ENCODE measurements at places on chromosomes 7 and 10.

- no peak for DNase-seq
Observed at GRCh38 chr7:90961037-90961725, 303.1 kb upstream of the FZD1 start.

DNA sequence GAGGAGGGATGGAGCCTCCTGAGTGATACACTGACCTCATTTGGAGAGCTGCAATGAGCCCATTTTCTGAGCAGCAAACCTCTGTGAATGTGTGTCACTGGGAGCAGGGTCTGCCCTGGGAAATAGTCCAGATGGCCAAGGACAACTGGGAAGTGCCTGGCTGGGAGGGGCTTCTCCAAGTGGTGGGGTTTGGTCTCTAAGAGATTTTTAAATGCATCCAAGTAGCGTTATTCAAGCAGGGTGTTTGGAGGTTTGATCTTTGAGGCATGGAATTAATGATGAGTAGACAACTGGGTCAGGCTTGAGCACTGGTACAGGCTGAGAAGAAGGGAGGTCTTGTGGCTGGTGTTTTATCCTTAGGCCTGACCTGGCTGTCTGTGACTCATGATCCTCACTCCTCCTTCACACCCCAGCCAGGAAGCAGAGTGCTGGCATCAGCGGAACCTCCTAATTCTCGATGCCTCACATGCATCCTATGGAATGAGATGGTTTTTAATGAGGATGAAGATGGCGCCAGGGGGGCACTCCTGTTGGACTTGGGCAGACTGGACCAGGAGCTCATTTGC lies 3.3 kb downstream of the GOLGA7B start:
- no peak for DNase-seq

- DNase-seq = no peak
Observed at GRCh38 chr10:788796-789748, 99.6 kb upstream of the DIP2C start.

GRCh38 chr7:127619681-127620405 lies 1.9 kb upstream of the PAX4 start:
- no peak for DNase-seq

DNA sequence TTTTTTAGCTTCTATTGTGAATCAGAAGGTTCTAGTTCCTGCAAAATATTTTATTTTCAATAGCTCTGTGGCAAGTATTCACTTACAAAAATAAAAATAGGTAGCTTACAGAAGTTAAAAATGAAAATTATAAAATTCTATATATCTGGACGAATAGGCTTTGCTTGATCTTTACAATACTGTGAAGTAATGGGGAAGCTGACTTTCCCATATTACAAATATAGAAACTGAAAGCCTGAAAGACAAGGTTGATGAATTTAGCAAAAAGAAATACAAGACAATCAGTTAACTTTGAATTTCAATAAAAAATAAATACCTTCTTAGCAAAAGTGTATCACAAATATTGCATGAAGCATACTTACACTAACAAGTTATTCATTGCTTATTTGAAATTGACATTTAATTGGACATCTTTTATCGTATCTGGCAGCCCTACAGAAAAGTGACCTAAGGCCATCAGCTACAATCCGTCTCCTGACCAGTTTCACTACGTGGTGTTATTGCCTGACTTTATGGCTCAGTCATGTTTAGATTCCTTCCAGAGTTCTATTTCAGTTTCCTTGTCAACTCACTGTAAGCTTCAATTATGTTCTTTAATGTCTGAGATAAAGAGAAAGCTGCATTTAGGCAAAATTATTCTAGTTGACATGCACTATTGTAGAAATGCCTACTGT lies 310.5 kb upstream of the HGF start:
- DNase-seq = no peak

DNA sequence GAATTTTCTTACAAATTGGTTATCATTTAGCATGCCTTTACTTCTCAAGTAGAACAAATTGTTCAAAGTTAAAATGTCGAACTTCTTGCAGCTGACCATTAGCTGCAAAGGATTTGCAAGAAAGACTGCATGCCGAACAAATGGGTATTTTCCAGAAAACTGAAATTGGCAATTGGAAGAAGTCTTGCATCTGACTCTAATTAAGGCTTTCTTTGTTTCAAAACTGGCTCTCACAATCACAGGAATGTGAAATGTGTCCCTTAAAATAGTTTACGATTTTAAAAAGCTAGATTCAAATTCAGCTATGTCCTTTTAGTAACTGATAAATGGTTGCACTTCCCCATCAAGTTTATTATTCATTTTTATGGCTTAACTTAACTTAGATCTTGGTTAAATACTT lies 207.9 kb downstream of the ARL4A start:
- DNase-seq = no peak

GRCh38 chr7:107715531-107715930 lies 28.4 kb upstream of the CBLL1 start:
- no peak for DNase-seq

- no peak for DNase-seq
Observed at GRCh38 chr7:129238546-129238945, 13.7 kb downstream of the AHCYL2 start.

GRCh38 chr10:51297438-51297837 lies 223.2 kb downstream of the PRKG1 start:
- no peak for DNase-seq

DNA sequence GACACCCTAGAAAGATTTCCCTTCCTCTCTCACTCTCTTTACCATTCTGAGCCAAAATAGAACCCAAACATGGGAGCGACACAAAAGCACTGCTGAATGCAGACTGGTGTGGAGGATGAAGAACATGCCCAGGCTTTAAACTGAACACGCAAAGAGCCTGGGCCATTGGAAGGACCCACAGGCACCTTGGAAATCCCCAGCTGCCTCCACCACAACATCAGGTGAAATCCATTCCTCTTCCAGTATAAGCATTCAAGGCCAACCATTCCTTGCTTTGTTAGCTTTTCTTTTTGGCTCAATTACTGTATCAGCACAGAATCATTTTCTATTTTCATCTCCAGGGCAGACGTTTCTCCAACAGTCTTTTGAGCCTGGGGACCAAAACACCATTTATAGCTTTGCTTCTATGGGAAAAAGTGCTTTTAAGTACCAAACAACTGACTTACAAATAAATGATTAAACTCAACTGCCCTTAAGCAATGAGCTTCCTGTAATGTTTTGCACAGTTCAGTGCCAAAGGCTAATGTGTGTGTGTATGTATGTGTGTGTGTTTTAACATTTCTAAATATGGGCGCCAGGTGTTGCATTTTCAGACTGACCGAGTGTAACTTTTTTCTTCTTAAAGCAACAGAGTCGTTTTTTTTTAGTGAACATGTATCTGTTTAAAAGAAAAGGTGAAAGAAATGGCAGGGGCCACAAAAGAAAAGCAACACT lies 16.2 kb upstream of the BLNK start:
- no peak for DNase-seq

DNA sequence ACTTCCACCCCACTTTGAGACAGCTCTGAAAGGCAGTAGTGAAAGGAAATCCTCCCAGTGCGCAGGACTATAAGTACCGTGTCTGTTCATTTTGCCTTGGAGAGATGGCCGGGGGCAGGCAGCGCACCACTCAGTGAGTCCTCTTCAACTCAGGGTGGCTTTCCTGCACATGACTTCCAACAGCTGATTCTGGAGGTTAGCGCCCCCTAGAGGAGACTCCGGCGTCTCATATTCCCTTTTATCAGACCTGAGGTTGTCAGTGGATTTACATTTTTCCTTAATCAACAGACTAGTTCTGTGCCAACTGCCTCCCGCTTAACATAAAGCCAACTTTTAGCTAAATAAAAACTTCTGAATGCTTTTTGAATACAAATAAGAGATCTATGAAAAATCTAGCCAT lies 101.0 kb downstream of the HERPUD2 start:
- no peak for DNase-seq

GRCh38 chr10:102230861-102231356 lies 4.8 kb downstream of the ELOVL3 start:
- no peak for DNase-seq

- no peak for DNase-seq
Observed at GRCh38 chr10:121270906-121271305, 327.3 kb downstream of the FGFR2 start.

DNA sequence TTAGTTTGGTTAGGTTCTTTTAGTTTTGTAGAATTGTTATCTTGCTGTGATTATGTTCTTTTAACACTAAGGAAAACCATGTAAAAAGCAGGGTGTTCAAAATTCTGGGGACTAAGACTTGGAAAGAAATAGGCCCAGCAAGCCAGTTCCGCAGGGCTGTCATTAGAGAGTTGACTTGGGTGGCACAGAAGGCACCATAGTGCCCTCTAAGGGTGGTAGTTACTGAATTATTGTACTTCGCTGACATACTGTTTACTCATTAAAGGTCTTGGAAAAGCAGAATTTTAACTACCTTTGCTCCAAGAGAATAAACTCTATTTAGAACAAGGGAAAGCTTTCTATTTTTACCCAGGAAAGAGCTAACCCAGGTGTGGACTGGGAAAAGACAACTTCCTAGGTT lies 86.5 kb downstream of the OTUD1 start:
- DNase-seq = no peak

DNA sequence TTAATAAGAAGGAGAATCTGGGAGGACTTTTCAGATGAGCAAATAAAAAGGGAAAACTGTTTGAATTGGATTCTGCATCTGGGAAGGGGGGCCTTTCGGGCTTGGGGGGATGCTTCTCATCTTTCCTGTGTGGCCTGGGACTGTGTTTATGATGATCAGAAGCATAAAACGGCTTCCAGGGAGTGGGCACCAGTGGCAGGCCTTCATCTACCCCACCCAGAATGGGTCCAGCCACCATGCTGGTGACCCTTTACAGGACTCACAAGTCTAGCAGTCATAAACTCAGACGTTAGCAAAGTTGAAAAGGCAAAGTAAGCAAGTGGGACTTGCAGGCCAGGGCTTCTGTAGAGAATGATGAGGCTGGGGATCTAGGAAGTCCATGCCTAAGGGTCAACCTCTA lies 198.3 kb upstream of the ZMIZ1 start:
- no peak for DNase-seq

GRCh38 chr7:112125250-112125649 lies 80.9 kb downstream of the DOCK4 start:
- no peak for DNase-seq

DNA sequence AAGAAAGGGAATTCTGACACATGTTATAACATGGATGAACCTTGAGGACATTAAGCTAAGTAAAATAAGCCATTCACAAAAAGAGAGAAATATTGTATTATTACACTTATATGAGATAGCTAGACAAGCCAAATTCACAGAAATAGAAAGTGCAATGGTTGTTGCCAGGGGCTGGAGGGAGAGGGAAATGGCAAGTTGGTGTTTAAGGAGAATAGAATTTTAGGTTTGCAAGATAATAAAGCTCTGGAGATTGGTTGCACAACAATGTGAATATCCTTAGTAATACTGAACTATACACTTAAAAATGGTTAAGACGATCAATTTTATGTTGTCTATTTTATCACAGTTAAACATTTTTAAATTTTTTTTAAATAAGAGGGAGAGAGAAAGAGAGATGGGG lies 25.0 kb upstream of the ADD3 start:
- DNase-seq = no peak

- DNase-seq = no peak
Observed at GRCh38 chr10:7750222-7750621, 37.6 kb downstream of the KIN start.

GRCh38 chr7:106282390-106282789 lies 2.4 kb downstream of the NAMPT start:
- DNase-seq = no peak

GRCh38 chr7:150420242-150420641 lies 30.2 kb upstream of the GIMAP8 start:
- no peak for DNase-seq

DNA sequence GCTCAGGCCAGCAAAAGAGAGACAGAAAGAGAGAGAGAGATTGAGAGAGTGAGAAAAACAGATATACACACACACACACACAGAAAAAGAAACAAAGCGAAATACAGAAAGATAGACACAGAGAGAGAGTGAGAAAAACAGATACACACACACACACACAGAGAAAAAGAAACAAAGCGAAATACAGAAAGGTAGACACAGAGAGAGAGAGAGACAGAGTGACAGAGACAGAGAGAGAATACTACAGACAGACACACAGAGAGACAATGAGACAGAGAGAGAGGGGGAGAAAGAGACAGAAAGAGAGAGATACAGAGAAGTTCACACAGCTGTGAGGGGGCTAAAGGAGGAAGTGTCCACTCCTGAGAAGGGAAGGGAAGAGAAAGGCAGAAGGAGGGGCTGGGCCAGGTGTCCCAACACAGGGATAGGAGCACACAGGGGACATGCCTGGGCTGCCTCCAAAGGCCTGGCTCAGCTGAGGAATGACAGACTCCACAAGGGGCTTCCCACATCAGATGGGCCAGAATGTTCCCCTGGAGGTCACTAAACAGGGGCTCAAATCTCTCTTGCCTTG lies 4.3 kb downstream of the GCK start:
- no peak for DNase-seq

All from progenitor cell of endocrine pancreas (in vitro differentiated cells).